Left hindlimb (tissue), 1 donor: ENCODE measurements at places on chromosomes 2 and 18.
A peak's percentile ranks its signal among the peaks of the same experiment; 100 is the strongest.

DNA sequence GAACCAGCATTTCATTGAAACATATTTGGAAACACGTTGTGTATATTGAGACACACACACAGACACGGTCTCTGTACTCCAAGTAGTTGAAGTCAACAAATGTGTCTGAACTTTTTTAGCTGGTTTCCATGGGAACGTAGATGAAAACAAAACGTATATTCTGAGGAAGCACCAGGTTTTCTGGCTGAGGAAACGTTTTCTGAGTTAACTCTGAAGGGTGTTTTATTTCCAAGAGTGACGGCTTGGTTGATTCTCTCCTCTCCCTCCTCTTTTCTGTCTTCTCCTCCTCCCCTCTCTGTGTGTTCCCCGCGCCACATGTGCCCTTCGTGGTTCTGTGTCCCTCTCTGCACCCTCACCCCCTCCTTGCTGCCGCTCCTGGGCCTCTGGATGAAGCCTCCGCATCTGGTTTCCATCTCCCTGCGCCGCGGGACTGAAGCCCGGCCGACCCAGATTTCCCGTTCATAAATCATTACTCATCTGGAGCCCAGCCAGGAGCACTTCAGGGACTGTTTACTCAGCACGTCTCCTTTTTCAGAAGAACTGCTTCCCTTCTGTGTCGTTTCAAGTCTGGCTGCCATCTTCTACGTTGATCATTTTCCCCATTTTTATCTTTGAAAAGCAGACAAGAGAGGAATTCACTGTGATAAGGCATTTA, 122.7 kb downstream of the COL6A3 start:
- DNase-seq = peak; percentile 96

GRCh38 chr18:31206787-31207381, 44.2 kb upstream of the DSC1 start:
- peak; percentile 36 for DNase-seq

- DNase-seq = peak; percentile 84
Measured at GRCh38 chr2:42810971-42811811, 18.8 kb upstream of the HAAO start.

DNA sequence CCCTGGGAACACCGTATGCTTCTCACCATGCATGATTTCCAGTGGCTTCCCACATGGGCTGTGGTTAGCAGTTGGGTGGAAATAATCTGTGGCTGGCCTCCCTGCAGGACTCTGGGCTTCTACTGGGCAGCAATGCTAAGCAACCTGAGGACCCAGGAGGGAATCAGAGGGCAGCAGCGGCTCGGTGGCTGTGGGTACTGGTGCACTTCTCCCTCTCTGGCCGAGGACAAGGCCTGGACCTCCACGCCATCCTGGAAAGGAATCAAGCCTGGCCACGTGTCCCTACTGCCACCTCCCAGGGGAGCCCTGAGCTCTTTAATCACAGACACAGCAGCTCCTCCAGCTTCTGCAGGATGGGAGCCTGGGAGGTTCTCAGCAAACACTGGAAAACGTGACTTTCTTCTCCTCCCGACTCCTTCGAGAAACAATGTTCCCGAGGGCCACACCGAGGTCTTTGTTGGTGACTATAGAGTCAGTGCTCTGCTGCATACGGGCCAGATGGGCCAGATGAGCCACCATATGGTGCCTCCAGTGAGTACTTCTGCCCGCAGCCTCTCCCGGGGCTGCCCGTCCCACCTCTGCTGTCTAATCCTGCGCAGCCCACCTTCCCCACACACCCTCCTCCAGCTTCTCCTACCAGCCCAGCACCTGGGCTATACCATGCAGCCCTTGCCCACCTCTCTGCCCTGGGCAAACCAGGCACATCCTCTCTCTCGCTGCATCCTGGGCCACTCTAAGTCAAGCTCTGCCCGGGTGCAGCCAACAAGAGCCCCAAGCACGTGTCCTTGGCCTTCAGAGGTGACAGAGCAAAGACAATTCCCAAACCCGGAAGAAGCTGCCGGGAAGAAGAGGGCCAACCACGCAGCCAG, 42.8 kb upstream of the OTOS start:
- no peak for DNase-seq

GRCh38 chr2:219782737-219783348, 155.4 kb downstream of the SLC4A3 start:
- DNase-seq = peak; percentile 68

- peak; percentile 76 for DNase-seq
Measured at GRCh38 chr2:177758591-177759371, 313.8 kb downstream of the PDE11A start.

- no peak for DNase-seq
Measured at GRCh38 chr2:71961289-71962027, 186.2 kb downstream of the CYP26B1 start.

GRCh38 chr18:23853448-23854195, 160.9 kb upstream of the TTC39C start:
- no peak for DNase-seq
